ENCODE measurements at places on chromosomes 4 and X.
A peak's percentile ranks its signal among the peaks of the same experiment; 100 is the strongest.

GRCh38 chr4:98939438-98939837 is 10.5 kb upstream of the EIF4E start:
- no peak for DNase-seq

- no peak for DNase-seq
Measured at GRCh38 chrX:149630681-149631233, 835 bp downstream of the TMEM185A start.

DNA sequence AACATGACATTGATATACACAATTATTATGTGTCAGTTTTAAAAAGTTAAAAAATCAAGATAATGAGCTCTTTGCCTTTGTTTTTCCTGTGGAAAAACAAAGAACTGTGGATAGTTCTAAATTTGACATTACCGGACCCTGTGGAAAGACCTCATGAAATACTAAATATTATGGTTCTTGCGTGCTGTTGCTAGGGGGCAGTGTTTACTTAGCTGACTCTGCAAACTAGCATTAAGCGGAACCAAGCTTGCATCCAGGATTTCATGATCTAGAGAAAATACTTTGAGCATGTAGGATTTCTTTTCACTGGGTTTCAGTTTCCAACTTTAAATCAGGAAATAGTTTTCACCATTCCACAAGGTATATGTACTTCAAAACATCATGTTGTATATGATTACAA is 33.6 kb downstream of the CLCN4 start:
- DNase-seq: no peak

- DNase-seq: no peak
Measured at GRCh38 chr4:185020293-185020808, 2.1 kb downstream of the HELT start.

DNA sequence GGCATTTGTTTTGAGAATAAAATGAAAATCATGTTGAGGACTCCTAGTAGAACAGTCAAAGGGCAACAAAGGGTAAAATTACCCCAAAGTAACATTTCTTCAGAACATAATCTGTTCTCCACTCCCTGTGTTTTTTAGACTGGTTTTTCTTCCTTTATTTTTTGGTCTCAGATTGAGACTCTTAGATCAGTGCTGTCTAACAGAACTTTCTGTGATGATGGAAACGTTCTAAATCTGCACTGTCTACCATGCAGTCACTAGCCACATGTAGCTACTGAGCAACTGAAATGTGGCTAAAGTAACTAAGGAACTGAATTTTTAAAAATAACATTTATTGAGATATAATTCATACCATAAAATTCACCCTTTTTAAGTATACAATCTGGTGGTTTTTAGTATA is 19.8 kb downstream of the CASK start:
- no peak for DNase-seq

- DNase-seq: no peak
Measured at GRCh38 chr4:52606726-52607125, 52.4 kb downstream of the USP46 start.

GRCh38 chr4:97761445-97762114 is 381.7 kb downstream of the STPG2 start:
- DNase-seq: no peak

DNA sequence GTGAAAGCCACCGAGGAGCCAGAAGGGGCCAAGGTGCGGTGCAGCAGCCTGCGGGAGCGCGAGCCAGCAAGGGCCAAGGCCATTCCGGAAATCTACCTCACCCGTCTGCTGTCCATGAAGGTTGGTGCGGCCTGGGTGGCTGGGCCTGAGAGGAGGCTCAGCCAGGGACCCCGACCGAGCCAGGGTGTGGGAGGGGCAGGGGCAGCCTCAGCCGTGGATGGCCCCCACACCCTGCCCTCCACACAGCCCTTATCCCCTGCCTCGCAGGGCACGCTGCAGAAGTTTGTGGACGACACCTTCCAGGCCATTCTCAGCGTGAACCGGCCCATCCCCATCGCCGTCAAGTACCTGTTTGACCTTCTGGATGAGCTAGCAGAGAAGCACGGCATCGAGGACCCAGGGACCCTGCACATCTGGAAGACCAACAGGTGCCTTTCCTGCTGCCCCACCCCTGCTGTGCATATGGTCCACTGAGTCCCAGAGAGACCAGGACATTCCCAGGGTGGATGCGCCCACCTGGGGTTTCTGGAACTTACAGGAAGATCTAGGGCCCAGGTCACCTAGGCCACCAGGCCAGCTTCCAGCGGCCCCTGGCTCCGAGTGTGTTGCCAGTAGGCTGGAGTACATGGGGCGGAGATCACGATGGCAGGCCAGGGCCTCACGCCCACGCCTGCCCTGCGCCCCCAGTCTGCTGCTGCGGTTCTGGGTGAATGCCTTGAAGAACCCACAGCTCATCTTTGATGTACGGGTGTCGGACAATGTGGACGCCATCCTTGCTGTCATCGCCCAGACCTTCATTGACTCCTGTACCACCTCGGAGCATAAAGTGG is 3.4 kb upstream of the SRPK3 start:
- DNase-seq: no peak

DNA sequence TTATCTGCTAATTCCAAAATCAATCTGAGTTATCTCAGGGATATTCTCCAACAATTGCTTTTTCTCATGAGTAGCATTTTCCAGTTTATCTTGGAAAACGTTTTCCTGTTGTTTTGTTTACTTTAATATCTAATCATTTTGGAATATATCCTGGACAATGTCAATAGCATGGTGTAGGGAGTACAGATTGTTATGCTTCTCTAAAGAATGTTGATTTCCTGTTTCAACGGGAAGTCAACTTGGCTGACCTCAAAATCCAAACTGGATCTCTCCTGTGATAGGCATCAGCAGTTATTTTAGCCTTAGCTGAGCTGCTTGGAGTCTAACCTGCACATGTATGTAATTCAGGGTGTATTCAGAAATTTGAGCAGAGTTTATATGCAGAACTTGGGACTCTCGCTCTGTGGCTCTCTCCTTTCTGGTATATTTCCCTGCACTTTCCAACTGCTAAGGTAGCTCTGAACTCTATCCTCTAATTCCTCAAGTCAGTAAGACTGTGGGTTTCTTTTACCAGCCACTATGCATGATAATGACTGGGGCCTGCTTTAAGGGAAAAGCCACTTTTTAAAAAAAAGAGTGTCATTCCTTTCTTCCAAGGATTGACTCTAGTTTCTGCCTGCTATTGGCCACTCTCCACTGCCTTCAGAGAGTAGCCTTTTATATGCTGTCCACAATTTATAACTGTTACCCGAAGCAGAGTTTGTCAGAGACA is 7.7 kb downstream of the PRSS48 start:
- DNase-seq: no peak

GRCh38 chrX:125673758-125674157 is 354.1 kb downstream of the TEX13C start:
- DNase-seq: no peak

GRCh38 chrX:17984415-17984814 is 123.3 kb upstream of the RAI2 start:
- DNase-seq: no peak

- no peak for DNase-seq
Measured at GRCh38 chr4:73479323-73479722, 2.2 kb upstream of the AFM start.

DNA sequence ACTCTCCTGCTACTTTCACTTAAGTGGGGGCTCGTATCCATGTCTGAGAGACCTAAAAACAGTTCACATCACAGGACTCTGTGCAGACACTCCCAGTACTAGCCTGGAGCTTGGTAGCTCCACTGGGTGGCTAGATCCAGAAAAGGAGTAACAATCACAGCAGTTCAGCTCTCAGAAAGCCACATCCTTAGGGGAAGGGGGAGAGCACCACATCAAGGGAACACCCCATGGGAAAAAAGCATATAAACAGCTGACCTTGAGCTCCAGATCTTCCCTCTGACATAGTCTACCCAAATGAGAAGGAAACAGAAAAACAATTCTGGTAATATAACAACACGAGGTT is 175.8 kb downstream of the FAM13A start:
- no peak for DNase-seq

GRCh38 chr4:149604827-149605226 is 210.8 kb downstream of the IQCM start:
- no peak for DNase-seq

GRCh38 chrX:10938365-10938923 is 172.7 kb upstream of the HCCS start:
- no peak for DNase-seq

- DNase-seq: no peak
Measured at GRCh38 chr4:101049549-101050001, 297.8 kb downstream of the PPP3CA start.

GRCh38 chrX:36856849-36857248 is 151.3 kb upstream of the FAM47C start:
- no peak for DNase-seq

DNA sequence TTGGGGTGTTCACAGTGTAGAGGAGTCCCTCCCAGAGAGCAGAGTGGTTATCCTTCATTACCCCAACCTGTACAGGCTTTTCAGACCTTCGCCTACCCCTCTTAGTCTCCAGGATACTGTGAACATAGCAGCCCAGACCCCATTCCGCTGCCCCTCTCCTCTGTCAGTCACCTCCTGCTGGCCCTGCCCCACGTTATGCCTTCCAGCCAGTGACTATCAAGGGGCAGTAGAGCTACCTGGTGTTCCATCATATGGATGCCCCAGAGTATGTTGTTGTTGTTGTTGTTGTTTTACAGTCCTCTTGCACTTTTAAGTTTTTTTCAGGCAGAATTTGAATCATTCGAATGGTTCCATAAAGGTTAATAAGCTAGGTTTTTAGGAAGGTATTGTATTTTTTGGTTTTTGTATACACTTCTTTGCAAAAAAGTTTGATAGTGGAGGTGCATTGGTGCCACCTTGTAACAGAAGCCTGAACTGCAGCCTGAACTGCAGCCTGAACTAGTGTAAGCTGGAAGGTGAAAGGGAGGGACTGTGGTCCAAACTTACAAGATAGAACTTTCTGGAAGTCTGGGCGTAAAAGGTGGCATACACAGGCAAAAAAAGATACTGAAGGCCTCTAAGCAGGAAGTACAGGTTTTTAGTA is 101.4 kb upstream of the RAB40AL start:
- no peak for DNase-seq

- peak; percentile 32 for DNase-seq
Measured at GRCh38 chrX:24371391-24371972, 11.0 kb downstream of the SUPT20HL1 start.

GRCh38 chr4:103019308-103020124 is at the start of gene SLC9B1:
Gene SLC9B1 (minus strand): TSS chr4:103019705. CDS start chr4:102991711, 27,994 bp downstream.
- peak; percentile 58 for DNase-seq

DNA sequence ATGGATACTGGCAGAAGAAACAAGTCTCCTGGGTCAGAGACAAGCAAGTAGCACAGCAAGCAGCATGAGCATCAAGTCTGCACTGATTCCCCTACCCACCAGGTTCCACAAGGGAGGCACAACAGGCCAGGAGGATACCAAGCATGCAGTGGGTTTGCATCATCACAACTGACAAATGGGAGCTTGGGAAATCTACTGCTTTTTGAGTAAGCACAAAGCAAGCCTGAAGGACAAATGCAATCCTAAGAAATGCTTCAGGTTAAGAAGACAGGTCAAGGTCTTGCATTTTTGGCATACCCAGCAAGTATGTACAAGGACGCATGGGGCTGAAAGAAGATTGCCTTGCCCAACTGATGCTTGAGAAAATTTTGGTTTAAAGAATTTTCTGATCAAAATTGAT is 279.6 kb downstream of the PDGFC start:
- DNase-seq: no peak

DNA sequence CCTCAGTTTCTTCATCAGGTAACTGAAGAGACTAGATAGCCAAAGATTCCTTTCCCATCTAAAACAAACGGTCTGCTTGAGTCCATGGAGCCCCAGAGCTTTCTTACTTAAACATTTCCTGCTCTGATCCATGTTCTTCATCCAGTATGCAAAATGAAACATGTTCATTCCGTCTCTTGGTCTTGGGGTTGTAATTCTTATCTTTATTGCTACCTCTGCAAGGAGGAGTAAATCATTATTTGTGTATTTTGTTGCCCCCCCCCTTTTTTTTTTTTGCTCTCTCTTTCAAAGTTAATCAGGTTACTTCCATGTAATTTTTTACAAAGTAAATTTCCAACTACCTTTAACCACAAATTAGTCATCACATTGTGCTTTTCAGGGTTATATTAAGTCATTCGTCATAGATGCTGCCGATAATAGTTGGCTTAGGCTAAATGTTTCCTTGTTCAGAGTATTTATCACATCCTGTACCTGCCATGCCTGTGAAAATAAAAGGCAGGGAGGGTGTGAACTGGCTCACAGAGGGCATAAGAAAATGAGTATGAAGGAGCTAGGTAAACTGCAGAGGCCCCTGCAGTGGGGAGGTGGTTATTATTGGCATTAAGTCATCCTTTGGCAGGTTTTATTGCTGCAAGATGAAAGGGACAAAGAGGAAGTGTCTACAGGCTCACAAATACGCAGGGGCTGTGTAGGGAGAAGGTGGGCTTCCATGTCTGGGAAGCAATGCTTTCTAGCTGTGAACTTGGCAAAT is 76.7 kb upstream of the HS3ST1 start:
- DNase-seq: no peak

GRCh38 chr4:154073107-154073822 is 284.4 kb upstream of the SFRP2 start:
- no peak for DNase-seq

DNA sequence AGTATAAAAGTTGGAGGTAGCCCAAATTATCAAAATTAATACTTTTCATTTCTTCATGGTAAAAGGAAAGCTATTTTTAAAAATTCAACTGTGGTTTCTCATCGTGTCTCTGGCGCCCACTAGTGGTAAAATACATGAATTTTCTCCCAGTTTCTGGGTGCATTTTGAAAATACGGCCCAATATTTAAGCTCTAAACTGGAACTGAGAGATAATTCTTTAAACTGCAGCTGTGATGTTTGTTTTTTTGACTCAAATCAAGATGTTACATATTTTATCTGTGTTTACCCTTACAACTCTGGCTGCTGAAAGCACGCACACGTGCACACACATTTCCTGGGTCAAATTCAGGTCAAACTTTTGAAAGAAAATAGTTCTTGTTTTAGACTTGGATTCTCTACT is 123.9 kb upstream of the ACSL4 start:
- DNase-seq: no peak

DNA sequence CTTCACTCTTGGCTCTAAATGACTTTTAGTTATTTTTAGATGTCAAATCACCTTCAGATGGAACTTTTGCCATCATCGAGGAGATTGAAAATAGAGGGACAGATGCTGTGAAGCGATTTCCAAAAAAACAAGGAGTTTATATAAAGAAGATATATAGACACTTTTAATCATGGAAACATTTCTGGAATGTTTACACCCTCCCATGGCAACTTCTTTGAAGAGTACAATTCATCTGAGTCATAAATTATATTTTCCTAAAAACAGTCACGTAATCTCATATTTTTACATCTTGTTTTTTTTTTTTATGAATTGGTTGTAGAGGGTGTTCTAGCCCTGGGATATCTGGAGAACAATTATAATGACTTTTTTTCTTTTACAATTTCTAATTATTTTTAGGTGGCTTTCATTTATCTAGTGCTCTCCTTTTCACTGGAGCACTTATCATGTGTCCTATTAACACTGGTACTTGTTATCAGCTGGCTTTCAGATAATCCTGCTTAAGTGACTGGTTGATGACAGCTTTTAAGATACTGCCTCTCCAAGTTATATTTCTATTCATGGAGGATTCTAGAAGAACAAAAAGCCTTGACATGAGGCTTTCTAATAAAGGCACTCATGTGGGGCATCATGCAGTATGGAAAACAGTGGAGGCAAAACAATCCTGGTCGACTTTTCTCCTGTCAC is 24.9 kb downstream of the PCDH7 start:
- DNase-seq: no peak

GRCh38 chr4:89837993-89838390 is 1.0 kb upstream of the SNCA start:
- no peak for DNase-seq

Measured in GM19239 (cell line).